ENCODE measurements at places on chromosomes 11 and 22.
A peak's percentile ranks its signal among the peaks of the same experiment; 100 is the strongest.

DNA sequence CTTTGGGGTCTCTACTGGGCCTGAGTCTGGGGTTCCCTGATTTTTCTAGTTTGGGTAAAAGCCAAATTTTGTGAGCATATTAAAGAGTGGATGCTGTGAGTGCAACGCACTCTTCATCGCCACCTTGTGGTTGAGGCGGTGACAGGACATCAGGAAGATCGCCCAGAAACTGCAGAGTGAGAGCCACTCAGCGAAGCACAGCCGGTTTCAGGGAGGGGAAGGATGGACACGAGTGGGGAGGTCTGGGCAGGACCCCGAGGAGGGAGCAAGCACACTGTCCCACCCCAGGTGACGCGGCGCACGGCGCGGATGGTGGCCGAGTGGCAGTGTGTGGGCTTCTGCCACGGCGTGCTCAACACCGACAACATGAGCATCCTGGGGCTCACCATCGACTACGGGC is 9.1 kb downstream of the SELENOO start:
- peak; percentile 69 for DNase-seq

GRCh38 chr22:43953988-43954785 is 1.1 kb upstream of the SAMM50 start:
- DNase-seq = no peak

GRCh38 chr22:50185375-50186087 is at the start of gene TRABD:
Gene TRABD, plus strand, starts transcription at chr22:50185913. Its CDS starts 7,148 bp downstream, at chr22:50193061.
- DNase-seq = peak; percentile 89

GRCh38 chr11:131653260-131653659 is 282.8 kb downstream of the NTM start:
- no peak for DNase-seq

GRCh38 chr11:114050258-114050927 is 9.1 kb upstream of the ZBTB16 start:
- no peak for DNase-seq

GRCh38 chr11:124821995-124822730 is 22.0 kb upstream of the MSANTD2 start:
- DNase-seq = no peak

- DNase-seq = no peak
Measured at GRCh38 chr11:18710545-18710944, 12.0 kb downstream of the TMEM86A start.

- no peak for DNase-seq
Measured at GRCh38 chr22:25496396-25497064, 67.9 kb upstream of the GRK3 start.

GRCh38 chr11:8671651-8672062 is 10.8 kb downstream of the TRIM66 start:
- DNase-seq = no peak

GRCh38 chr11:112644410-112645131 is 316.6 kb upstream of the NCAM1 start:
- DNase-seq = no peak

DNA sequence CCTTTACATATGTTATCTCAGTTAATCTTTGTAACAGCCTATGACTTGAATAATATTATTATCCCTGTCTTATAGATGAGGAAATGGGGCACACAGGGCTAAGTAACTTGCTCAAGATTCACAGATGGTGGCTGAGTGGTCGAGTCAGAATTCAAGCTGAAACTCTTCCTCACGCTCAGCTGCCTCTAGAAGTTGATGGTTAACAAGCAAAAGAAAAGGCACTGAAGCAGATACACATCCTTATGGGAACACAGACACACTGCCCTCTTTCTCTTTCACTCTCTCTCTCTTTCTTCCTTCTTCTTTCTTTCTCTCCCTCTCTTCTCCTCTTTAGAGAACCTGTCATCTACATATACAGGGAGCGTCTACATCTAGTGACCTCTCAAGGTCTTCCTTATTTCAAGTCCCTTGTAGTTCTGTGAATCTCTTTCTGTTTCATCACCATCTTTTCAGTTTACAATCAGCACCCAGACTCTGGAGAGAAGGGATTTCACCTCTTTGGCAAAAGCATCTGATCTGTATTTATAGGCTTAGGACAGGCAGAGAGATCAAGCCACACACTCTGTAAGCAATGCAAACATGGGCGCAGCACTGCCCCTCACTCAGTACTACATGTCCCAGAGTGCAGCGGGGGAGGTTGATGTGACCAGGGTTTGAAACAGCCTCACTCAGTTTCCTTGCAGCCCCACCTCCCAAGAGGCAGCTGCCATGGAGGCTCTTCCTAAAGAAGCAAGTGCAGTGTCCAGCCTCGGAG is 75.7 kb downstream of the GRAMD1B start:
- no peak for DNase-seq

GRCh38 chr11:114616516-114616915 is 20.9 kb upstream of the NXPE4 start:
- DNase-seq = no peak

GRCh38 chr11:61885784-61886580 is 5.4 kb downstream of the FADS3 start:
- DNase-seq = no peak

DNA sequence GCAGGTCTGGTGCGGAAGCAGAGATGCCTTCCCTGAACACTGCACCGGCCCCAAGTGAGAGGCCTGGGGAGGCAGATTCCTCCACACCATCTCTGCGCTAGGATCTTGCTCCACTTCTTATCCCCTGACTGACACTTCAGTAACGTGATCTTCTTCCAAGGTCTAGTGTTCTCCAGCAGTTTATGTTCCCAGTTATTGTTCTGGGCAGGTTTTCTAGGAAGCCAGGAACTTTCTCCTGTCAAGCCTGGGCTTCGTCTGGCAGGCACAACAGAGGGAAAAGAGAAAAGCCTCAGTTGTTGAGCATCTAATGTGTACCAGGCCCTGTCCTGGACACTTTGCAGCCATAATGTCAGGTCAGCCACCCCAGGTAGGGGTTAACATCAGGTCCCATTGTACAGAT is 10.5 kb downstream of the CD82 start:
- DNase-seq = no peak

GRCh38 chr22:41425660-41426365 is 20.8 kb downstream of the TOB2 start:
- no peak for DNase-seq

DNA sequence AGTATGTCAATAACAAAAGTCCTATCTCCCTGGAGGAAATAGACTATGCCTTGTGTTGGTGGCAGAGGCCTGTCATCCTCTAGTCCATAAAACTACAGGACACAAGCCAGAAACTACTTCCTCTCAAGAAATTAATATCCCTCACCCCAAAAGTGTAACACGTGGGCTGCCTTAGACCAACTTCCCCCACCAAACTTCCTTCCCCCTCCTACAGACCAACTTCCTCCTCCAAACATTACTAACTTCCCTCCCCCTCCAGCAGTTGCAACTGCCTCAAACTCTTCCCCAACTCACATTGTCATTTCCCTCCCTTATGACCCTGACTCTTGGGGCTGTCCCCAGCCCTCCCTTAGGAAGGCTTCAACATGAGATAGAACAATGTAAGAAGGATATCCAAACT is 6.3 kb downstream of the OR52K2 start:
- peak; percentile 29 for DNase-seq

DNA sequence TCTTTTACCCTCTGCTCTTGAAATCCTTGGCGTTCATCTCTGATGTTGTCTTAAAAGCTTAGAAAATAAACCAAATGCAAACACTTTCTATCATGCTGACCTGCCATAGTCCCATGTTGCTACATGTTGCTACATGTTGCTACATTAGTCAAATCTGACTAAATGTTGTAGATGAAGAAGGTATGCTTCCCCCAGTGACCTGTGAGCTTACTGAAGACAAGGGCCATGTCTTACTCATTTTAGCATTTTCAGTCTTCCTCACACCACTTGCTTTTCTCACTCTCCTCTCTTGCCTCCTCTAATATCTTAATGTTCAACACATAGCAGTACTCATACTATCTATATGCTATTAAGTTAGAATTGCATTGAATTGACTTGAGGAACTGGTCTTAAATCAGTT is 346.4 kb upstream of the MTNR1B start:
- DNase-seq = no peak

GRCh38 chr22:31977939-31978338 is 33.6 kb downstream of the YWHAH start:
- no peak for DNase-seq

DNA sequence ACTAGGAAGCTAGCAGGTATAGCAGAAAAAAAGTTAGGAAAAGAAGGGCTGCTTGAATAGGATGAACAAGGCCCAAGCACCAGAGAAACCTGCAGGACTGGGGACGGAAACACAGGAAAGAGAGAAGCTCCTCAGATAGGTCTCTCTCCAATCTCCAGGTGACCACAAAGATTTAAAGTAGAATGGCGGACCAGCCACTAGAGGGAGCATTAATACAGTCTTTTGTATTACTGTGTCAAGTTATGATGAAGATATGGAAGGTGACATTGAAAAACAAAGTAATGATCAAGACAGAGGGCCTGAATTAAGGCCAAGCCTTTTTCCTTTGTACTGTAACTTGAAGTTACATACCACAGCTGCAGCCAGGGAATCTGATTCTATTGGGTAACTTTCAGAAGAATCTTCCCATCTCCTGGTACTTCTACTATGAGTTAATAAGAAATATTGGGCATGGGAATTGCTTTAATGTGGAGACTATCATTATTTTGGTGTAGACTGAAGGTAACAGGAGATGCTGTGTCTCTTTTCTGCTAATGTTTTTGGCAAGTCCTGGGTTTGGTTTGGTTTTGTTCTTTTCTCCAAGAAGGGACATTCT is 33.8 kb downstream of the OR2AG2 start:
- DNase-seq = peak; percentile 56

DNA sequence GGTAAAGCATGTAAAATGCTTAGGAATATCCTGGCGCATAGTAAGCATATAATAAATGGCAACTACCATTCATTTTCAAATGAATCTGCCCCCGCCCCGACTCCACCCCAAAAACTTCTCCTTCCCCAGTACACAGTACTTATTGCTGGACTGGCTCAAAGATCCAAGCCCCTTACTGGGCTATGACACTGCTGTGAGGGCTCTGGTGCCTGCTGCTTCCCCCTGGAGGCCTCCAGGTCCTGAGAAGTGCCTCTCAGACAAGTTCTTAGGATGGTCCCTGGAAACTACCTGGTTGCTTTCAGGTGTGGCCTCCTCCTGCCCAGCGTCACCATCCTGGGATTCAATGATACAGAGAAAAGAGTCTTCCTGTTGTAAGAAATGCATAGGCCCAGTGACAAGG is 190.6 kb upstream of the NTM start:
- no peak for DNase-seq

DNA sequence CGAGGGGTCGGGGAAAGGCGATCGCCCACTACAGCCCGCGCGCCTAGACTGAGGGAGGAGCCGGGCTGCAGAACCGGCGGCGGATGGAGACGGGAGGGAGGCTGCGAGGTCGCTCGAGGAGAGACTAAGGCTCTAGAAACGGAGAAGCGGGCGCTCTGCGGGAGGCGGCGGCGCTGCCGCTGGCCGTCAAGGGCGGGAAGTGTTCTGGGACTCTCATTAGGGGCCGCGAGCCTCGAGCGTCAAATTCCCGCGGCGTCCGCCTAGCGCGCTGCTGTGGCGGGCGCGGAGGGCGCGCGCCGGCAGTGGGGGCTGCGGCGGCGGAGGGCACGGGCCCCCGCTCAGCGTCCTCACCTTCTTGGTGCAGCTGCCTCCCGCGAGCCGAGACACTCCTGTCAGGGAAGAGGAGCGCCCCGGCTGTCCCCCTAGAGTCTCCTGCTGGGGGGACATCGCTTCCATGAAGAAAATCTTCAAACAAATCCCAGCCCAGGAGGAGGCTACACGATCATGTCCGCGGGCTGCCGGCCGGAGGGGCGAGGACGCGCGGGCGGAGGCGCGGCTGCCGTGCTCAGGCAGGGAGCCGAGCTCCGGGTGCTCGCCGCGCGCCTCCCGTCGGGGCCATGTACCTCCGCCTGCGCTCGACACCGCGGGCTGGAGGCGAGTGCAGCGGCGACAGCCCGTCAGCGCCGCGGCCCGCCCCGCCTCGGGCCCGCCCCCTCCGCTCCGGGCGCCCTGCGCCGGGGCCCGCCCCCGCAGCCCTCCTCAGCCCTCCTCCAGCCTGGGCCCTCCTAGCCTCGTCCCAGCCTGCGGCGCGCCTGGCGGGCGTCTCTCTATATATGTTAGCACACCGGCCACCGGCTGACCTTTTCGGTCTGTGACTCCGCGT is at the start of gene ARHGAP20:
TSS of gene ARHGAP20 (minus strand) at position 662 of the 883 bp plus-strand sequence. CDS start at position 456, 206 bp downstream.
- DNase-seq = peak; percentile 9

DNA sequence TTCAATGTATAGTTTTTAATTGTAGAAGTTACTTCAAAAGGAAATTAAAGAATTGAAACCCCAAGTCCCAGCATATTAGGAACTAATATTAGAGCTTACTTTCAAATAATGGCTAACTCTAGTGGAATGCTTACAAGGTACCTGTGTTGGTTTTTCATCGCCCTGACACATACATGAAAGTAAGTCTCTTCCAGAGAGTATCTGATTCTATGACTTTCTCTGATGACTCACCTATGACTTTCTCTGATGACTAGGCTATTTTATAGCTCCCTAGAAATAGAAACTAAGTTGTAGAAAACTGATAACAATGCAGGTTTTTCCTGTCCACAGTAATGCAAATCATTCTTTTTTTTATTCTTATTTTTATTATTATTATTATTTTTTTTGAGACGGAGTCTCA is 33.6 kb upstream of the MMP7 start:
- DNase-seq = peak; percentile 86

DNA sequence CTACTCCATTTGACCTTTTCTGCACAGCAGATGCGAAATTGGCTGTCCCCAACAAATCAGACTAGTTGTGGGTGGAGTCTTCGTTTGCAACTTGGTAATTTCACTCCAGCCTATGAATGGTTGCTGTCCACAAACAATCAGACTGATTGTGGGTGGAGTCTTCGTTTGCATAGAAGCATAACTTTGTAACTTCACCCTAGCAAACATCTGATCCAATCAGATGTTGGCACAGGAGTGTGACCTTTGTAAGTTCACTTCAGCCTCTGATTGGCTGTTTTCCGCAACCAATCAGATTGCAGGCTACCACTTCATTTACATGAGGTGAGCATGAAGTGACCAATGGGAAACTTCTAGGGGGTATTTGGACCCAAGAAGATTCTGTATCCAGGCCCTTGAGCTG is 16.3 kb upstream of the CABP2 start:
- DNase-seq = no peak

DNA sequence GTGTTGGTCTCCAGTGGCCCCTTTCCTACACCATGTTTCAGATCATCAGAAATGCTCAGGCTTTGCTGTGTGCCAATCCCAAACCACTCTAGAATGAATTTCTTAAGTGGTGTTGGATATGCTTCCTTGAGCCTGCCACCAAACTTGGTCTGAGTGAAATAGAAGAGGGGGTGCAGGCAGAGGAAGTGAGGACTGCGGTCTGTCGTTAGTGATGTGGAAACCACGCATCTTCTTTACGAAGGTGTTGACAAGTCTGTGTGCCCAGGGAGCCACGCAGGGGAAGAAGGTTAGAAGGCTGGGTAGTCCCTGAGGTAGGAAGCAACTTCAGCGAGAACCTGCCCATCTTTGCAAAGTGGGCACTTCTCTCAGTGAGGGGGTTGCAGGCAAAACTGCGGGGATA is 187.4 kb upstream of the NAV2 start:
- DNase-seq = no peak

GRCh38 chr22:23749841-23750301 is 1.0 kb downstream of the ZNF70 start:
- peak; percentile 11 for DNase-seq

Measured in small intestine (tissue), 16 donors.